ENCODE measurements at places on chromosomes 11 and 22. TPM values are rescaled to one million over a fixed set of nuclear protein-coding genes. Genes with fewer than 3 reads are reported as not detected.

Gene DNAJB7
- total RNA-seq, result not detected

Gene PKDREJ
- not detected for total RNA-seq

Gene MAPK8IP1
- 6.7 TPM for total RNA-seq

Gene OR2D2
- total RNA-seq, result 1.7 TPM

Gene SCGB1C1
- total RNA-seq, result not detected

Gene APOA5
- total RNA-seq, result not detected

Gene BARX2
- total RNA-seq, result not detected

Gene USP2
- 2.7 TPM for total RNA-seq

Gene SLC1A2
- total RNA-seq, result 0.09 TPM

Gene SMIM35
- not detected for total RNA-seq

GRCh38 chr11:79219186-79220045 lies 221.4 kb downstream of the TENM4 start:
- peak; percentile 86 for DNase-seq

DNA sequence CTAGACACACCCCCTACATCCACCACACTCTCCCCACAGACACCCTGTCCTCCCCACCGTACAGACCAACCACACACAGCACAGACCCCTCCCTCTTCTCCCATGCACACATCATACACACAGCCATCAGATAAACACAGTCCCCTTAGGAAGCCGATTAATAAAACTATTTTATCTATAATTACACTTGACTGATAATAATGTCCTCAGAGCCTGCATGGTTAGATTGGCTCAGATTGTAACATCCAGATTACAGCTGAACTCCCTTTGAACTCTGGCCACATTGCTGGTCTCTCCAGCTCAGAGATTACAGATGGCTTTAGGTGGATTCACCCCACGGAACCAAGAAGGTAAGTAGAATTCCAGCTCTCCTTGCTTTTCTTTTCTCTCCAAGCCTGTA lies 9.5 kb upstream of the ELF5 start:
- no peak for DNase-seq

DNA sequence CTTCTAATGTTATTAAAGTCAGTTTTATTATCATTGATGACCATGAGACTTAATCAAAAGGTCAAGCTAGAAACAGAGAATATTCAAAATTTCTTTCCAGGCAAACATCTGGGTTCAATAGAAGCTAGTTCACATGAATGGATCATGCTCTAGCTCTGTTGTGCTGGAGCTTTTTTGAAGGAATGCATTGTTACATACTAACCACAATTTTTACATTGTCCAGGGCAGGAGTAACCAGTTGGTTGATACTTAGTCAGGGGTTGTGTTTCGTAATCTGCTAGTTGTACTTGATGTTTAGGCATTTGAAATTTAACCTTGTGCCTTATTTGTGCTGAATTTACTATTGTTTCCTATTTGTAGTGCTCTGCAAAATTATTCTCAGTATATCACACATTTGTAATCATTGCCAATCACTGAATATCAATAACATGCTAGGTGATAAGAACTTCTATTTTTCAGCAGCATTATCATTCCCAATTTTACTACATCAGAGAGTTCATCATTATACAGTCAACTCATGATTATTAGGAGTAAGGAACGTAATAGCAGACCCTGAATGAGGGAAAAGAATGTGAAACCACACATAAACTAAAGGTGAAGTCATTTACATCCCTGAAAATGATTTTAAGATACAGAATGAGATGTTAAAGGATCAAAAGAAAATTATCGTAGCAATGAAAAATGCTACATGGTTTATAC lies 23.2 kb downstream of the NF2 start:
- DNase-seq, result peak; percentile 81

GRCh38 chr11:13367115-13367514 lies 89.5 kb downstream of the BMAL1 start:
- DNase-seq, result no peak

GRCh38 chr11:126543691-126544090 lies 188.2 kb downstream of the ST3GAL4 start:
- DNase-seq, result no peak

GRCh38 chr22:19998232-19998951 lies 18.2 kb downstream of the ARVCF start:
- DNase-seq, result no peak

Measured in mammary epithelial cell (primary cell).